IMR-90 (cell line): ENCODE measurements at places on chromosomes 5 and 9. TPM values are rescaled to one million over a fixed set of nuclear protein-coding genes. Genes with fewer than 3 reads are reported as not detected.

The ACER2 gene
- total RNA-seq, result 1.6 and 1.9 TPM in 2 replicates

The PPIC gene
- total RNA-seq, result 20.6 and 36.9 TPM in 2 replicates

The PCDHGB5 gene
- total RNA-seq, result 17.2 and 17.5 TPM in 2 replicates

The GPR150 gene
- under 0.01 TPM in 2 replicates for total RNA-seq

The DNAJC21 gene
- total RNA-seq, result 8.8 and 27.2 TPM in 2 replicates

The POLK gene
- total RNA-seq, result 24.4 and 34.2 TPM in 2 replicates

The TERT gene
- total RNA-seq, result not detected in 2 replicates

The PRLR gene
- 0.54 and 0.56 TPM in 2 replicates for total RNA-seq

The PCDHB11 gene
- under 0.01 TPM in 2 replicates for total RNA-seq

The FAM151B gene
- total RNA-seq, result 2.8 and 2.9 TPM in 2 replicates

The AQP7 gene
- 0.28 TPM in 1 of 2 replicates, not detected in the other for total RNA-seq

The CEP72 gene
- total RNA-seq, result 2.8 and 2.9 TPM in 2 replicates

The SH3RF2 gene
- 1.1 and 1.3 TPM in 2 replicates for total RNA-seq

The CAMK4 gene
- 4.8 and 6.7 TPM in 2 replicates for total RNA-seq

The NME5 gene
- total RNA-seq, result under 0.01 and 0.18 TPM in 2 replicates

The KCNN2 gene
- total RNA-seq, result 2.2 and 3.3 TPM in 2 replicates

The KIF12 gene
- not detected in 2 replicates for total RNA-seq

The C1QTNF3 gene
- total RNA-seq, result 0.28 and 1.4 TPM in 2 replicates

The PCDHGC5 gene
- total RNA-seq, result 2.5 and 2.9 TPM in 2 replicates

The NDUFAF2 gene
- total RNA-seq, result 11.8 and 34.2 TPM in 2 replicates

The LRRC70 gene
- total RNA-seq, result 0.36 and 0.83 TPM in 2 replicates

The OSMR gene
- 38.9 and 41.6 TPM in 2 replicates for total RNA-seq

The IGFBPL1 gene
- under 0.01 TPM in 1 of 2 replicates, not detected in the other for total RNA-seq

The PCDHGA8 gene
- 2.0 and 2.2 TPM in 2 replicates for total RNA-seq

The PCDHB5 gene
- 0.18 and 0.28 TPM in 2 replicates for total RNA-seq

The GNA14 gene
- under 0.01 TPM in 1 of 2 replicates, not detected in the other for total RNA-seq

The FOXI1 gene
- total RNA-seq, result not detected in 2 replicates

The CCL21 gene
- total RNA-seq, result not detected in 2 replicates

The ASPN gene
- total RNA-seq, result under 0.01 and 0.28 TPM in 2 replicates

The SLC45A2 gene
- not detected in 2 replicates for total RNA-seq

The ANKRD20A1 gene
- under 0.01 and 0.18 TPM in 2 replicates for total RNA-seq
